ENCODE measurements at places on chromosomes 2 and 18.
A peak's percentile ranks its signal among the peaks of the same experiment; 100 is the strongest.

- peak; percentile 78 for DNase-seq
Measured at GRCh38 chr2:118221536-118222272, 133.4 kb downstream of the INSIG2 start.

- no peak for DNase-seq
Measured at GRCh38 chr18:54906331-54907185, 52.7 kb downstream of the CCDC68 start.

DNA sequence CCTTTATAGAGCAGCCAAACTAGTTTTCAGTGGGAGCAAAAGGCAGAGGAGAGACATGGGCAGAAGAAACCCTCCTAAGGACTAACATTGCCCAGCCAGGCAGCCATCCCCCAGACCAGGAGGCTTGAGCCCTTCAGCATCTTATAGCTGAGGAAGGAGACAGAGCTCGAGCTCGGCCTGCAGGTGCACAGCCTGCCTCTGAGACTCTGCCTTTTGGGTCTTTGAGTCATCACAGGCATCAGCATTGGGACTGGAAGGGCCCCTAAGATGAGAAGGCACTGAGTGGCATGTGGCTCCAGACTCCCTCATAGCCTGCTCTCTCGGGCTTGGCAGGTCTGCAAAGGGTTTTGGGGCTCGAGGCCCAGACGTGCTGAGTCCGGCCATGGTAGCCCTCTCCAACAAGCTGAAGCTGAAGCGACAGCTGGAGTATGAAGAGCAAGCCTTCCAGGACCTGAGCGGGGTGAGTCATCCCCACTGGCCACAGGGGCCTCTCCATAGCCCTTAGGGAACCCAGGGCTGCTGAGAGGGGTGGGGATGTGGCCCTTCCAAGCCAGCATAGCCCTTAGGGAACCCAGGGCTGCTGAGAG is 84.1 kb downstream of the EPAS1 start:
- no peak for DNase-seq

DNA sequence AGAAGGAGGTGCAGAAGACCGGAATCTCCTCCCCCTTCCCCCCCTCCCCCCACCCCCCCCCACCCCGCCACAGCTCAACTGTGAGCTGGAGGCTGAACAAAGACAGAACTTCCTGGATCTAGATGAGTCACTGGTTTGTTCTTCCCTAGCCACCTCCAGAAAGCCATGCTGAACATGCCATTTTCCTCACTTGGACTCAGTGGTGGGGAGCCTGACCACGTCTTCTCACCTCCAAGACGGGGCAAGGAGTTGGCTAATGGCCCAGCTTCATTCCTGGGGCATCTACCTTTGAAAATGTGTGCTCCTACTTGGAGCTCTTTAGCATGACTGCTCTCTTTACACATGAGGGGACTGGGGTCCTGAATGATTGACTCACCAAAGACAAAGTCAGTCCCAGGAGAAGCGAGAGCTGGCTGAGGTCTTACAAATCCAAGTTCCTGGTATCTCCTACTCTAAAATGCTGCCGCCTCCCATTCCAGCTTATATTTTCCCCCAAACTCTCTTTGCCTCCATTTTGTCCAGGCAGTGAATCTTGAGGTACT is 22.6 kb upstream of the FZD5 start:
- no peak for DNase-seq

DNA sequence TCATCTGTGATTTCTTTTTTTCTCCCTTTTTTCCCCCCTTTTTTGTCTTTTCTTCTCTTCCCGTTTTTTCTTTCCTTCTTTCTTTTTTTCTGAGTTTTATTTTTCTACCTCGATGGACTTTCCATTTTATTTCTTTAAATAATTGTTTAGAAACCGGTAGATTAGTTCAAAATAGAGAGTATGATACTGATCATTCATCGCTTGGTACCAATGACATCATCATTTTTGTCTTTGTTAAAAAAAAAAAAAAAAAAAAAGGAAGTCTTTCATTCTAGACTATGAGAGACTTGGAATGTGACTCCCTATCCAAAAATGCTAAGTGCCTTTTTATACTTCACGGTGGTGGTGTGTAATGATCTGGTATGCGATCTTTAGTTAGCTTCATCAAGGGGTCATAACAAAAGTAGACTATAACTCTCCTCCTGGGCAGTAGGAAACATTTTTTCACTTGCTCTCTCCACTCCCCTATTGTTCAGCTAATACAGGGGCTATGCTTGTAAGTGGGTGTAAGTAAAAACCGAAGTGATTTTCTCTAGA is 1517.5 kb upstream of the ZEB2 start:
- DNase-seq: no peak

GRCh38 chr2:30932870-30933269 is 125.6 kb upstream of the CAPN13 start:
- DNase-seq: no peak

DNA sequence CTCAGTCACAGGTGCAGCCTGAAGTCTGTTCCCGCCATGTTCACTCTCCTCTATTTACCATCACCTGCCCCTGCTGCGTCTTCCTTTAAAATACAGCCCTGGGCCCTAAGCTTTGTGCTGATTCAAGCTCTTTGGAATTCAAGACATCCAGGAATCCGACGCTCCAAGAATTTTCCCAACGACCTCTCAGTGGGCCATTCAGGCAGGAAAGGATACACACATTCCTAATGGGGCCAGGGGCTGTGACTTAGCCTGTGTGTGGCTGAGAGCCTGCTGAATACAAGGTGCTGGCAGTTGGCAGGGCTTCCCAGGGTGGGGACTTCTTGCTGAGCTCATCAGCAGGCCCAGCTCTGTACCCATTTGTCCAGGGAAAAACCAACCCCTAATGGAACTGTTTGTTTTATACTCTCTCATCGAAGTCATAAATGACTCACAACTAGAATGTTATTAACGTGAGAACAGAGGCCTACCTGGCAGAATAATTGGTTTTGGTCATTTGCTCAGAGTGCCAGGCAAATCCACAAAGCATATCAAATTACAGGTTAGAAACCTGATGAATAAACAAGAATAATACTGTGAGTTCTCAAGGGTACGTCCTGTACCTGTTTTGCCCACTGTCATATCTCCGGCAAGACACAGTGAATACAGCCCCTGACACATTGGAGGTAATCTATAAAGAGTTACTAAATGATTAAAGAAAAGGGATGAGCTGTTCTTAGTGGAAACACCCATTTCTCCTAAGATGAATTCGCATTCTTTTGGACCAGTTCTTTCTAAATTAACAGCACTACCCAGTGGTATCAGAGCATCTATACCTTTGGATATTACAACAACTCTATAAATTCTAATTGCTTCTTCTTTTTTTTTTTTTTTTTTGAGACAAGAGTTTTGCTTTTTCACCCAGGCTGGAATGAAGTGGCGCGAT is 12.6 kb upstream of the KCMF1 start:
- DNase-seq: peak; percentile 82

DNA sequence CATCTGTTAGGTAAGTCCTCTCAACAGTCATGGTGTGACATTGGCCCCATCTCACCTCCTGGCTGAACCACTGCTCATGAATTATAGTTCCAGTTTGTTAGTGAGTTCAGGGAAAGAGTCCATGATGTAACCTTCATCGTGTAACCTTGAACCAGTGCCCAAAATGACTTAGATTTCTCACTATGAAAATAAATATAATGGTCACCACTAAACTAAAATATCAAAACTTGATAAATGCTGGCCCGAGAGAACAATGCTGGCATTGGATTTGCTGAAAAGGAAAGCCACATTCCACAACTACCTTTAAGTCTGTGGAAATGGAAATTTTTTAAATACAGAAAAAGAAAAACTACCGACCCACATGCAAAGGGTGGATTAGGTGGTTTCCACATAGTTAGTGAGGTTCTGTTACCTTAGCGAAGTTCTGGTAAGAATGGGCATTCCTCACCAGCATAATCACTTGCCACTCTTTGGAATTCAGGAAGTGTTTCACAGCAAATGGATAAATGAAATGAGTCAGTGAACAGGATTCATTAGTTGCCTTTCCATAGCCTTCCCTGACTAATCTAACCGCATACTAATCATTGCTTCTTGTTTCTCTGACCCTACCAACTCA is 133.9 kb upstream of the CTAGE1 start:
- no peak for DNase-seq

DNA sequence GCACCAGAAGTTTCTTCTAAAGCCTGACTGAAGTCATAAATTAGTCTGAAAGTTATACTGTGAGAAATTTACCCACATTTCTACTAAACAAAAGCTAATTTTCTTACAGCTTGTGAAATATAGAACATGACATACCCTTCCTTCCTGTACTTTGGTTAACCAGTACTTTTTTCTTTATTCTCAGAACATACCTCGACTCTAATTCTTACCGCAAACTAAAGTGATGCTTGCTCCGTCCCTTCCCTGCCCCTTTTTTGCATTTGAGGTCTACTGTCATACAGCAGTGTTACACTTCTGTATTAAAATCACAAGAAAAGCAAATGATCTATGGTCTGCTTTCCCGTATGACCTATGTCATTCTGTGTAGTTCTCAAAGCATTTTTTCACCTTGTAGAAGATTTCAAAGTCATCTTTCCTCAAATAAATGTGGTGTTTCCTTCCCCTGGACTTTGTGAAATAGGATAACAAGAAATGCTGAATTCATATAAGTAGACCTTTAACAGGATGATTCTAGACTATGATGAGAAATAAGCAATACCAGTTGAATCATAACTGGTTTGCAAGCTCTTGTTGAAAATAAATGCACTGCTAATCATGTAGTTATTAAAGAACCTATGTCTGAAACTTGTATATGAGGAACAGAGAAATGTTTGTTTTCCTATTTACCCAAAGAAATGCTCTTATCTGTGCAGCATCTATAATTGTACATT is 30.4 kb downstream of the CYTIP start:
- no peak for DNase-seq

DNA sequence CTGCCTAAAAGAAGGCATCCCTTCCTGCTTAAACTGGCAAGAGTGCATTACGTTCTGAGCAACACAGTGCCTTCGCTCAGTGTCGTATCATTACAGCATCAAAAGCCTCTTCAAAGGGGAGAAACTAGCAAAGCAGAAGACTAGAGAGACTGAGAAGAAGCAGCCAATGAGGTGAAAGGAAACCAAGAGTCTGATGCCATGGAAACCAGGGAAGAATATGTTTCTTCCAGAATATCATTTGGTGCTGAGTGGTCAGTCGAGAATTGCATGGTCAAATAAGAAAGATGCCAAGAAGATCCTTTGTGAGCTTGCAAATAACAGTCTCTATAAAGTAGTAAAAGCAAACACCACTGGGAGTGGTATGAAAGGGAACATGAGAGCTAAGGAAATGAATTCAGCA is 312.1 kb upstream of the CHST9 start:
- DNase-seq: no peak

- DNase-seq: no peak
Measured at GRCh38 chr2:100453853-100454252, 16.4 kb upstream of the NMS start.

GRCh38 chr18:44759925-44760342 is 79.2 kb downstream of the SETBP1 start:
- DNase-seq: no peak

DNA sequence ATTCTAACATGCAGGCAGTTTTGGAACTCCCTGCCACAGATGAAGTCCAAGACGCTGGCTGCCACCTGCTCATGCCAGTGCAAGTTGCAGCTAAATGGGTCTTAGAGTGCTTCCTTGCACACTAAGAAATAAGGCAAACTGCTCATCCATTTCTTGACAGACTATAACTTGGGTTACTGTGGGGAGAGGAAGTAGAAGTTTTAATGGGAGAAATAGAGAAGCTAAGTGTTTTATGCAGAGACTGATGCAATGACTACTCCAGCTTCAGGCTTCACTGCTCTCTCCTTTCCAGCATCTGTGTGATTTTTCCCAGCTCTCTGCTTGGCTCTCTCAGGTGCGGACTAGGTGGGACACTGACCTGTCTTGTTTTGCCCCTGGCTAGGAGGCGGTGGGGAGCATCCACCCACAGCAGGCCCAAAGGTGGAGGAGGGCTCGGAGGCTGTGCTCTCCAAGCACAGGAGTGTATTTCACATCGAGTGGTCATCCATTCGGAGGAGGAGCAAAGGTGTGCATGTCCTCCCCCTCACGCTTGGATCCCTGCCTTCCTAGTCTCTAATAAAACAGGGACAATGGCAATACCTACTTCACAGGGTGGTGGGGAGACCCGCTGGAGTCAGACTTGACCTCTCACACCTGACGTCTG is 48.2 kb downstream of the SLC14A2 start:
- DNase-seq: no peak

GRCh38 chr18:66900837-66901236 is 296.9 kb upstream of the CDH19 start:
- DNase-seq: no peak

- DNase-seq: peak; percentile 45
Measured at GRCh38 chr2:208101716-208102631, 22.4 kb downstream of the CRYGD start.

DNA sequence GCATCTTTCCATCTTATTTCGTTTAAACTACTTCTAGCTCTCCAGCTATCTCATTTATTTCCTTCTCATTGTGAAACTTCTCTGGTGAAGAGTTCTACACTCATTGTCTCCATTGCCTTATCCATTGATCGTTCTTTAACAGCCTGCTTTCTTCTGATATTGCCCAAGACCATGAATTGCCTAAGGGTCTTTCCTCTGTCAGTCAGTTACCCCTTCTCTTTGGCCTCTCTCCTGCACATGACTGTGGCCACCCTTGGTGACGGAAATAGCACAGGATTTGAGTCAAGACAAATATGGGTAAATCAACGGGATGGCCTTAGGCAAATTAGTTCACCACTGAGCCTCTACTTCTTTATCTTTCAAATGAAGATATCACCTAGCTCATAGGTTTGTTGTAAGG is 26.6 kb downstream of the NHEJ1 start:
- DNase-seq: no peak

- no peak for DNase-seq
Measured at GRCh38 chr2:173296235-173296634, 58.4 kb upstream of the CDCA7 start.

GRCh38 chr2:9380702-9381628 is 42.4 kb downstream of the ITGB1BP1 start:
- no peak for DNase-seq

DNA sequence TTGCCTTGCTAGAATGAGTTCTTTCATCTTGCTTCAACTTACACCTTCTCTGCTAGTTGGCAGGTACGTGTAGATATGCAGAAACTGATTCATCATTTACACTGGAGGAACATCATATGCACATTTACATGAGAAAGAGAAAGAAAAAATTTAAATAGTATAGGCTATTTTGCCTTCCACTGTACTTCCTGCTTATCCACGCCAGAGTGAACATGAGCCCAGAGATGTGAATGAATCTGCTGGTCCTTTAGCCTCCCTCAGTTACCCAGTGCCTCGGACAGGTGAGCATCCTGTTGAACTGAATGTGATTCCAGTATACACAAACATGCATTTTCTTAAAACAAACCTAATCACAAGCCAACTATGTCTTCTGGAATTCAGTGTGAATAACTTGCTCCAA is 83.6 kb downstream of the SESTD1 start:
- no peak for DNase-seq
